ENCODE measurements at places on chromosomes 6 and 20.

DNA sequence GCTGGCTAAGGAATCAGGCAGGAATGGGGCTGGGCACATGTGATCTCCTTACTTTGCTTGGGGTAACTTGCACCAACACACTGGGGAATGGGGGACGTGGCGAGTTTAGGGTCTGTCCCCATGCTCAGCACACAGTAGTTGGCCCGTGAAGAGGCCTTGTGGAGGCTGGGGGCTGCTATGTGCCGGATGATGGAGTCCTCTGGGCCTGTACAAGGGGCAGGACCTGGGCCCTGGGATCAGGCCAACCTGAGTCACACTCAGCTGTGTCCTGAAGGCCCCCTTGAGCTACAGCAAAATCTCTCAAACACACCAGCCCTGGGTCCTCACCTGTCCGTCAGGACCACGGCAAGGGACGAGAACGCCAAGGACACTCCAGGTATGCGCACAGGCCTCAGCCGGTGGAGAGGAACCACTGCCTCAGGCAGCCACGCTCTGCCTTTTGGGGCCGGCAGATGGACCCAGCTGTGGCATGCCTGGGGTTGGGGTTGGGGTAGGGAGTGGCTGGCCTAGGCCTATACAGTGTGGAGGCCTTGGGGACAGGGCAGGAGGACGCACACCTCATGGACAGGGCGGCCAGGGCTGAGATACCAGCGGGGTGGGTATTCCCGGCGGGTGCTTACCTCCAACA lies 11.1 kb downstream of the UCKL1 start:
- DNase-seq = no peak

- DNase-seq = no peak
Measured at GRCh38 chr6:156857573-156857972, 80.4 kb downstream of the ARID1B start.

- DNase-seq = no peak
Measured at GRCh38 chr6:119627908-119628669, 278.5 kb upstream of the MAN1A1 start.

DNA sequence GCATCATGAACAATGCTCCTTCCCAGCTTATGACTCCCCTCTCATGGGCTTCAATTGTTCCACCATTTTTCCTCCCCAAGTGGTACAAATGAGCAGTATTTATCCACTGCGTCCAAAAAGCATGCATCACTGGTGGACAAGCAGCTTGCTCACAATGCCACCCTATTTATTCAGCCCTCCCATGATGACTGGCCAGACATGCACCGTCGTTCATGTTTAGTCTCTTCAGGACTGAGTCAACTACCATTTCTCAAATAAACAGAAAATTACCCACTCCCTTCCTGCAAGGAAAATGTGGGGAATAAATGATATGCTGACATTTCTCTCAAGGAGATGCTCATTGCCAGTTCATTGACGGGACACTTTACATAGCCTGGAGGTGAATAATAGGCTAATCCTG lies 300.4 kb downstream of the C6orf118 start:
- no peak for DNase-seq

DNA sequence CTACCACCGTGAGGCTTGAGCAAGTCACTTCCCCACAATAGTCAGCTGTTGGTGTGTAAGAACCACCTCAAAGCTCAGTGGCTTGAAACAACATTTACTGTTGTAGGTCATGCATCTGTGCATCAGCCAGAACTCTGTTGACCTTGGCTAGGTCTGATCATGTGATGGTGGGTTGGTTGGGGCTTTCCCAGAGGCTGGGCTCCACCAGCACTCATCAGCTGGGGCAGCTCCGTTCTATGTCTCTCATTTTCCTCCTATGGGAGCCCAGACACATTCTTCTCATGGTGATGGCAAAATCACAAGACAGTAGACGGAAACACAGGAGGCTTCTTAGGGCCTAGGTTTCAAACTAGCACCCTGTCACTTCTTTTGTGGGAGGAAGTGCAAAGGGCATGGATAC lies 42.8 kb upstream of the PSMF1 start:
- DNase-seq = no peak
